ENCODE measurements at places on chromosomes 4 and X. TPM values are rescaled to one million over a fixed set of nuclear protein-coding genes. Genes with fewer than 3 reads are reported as not detected.

Gene SLC6A14
- total RNA-seq, result not detected

GRCh38 chr4:91256043-91256442, 1047.7 kb upstream of the GRID2 start:
- H3K4me3 ChIP-seq, result no peak overlapping the region
- no peak for DNase-seq
- no peaks in the 10 kb centered on the region for H3K4me1 ChIP-seq
- no peak overlapping the region for H3K27ac ChIP-seq

DNA sequence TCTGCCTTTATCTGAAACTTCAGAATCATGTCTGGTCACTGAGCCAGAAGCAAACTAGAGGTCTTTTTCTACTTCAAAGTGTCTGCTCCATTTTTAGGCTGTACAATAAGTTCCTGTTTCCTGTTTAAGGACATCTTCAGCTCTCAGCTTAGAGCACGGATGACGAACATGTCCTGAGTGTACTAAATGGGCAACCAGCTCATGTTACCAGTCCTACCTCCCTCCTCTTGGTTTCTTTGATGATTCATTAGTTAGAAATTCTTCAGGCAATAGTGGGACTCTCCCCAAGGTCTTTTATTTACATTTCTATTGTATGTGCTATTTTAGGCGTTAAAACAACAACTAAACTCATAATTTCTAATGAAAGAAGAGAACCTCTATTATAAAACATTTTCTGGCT, 58.0 kb downstream of the ENPEP start:
- H3K36me3 ChIP-seq, result peaks cover 2% of the 10 kb centered on the region
- H3K4me3 ChIP-seq, result no peak overlapping the region
- H3K27ac ChIP-seq, result no peak overlapping the region
- no peaks in the 10 kb centered on the region for H3K27me3 ChIP-seq
- no peaks in the 10 kb centered on the region for H3K4me1 ChIP-seq
- no peak for DNase-seq

- no peak overlapping the region for H3K27ac ChIP-seq
- H3K27me3 ChIP-seq, result peaks cover 76% of the 10 kb centered on the region
- peaks cover 29% of the 10 kb centered on the region for H3K4me1 ChIP-seq
- no peak for DNase-seq
Observed at GRCh38 chr4:93827272-93827947, 1.1 kb upstream of the ATOH1 start.

DNA sequence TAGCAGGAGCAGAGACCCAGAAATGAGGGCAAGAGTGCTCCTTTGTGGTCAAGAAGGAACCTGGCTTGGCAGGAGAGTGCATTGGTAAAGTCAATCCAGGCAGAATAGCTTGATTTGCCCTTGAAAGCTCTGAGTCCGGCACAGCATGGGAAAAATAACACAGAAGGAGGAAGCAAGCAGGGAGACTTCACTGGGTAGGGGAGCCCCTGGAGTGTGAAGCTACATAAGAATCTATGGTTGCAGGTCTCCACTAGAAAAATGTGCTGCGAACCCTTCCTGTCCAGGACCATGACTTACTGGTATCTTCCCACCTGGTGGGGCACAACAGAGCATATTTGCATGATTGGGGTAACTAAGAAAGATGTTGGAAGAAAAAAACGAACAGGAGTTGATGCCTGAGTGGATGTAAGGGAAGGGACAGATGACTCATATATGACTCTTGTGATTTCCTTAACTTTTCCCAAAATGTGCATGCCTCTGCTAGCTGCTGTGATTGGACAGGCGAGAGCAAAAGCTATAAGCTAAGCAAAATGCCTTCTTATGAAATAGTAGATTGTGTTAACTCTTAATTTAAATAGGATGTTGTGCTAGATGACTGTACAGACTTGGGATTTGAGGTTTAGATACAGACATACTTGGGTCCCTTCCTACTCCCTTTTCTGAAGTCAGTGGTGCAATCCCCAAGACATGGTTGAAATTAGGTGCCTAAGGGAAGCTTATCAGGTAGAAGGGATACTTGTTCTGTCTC, 3.3 kb downstream of the IL13RA1 start:
- H3K27ac ChIP-seq, result no peak overlapping the region
- no peaks in the 10 kb centered on the region for H3K27me3 ChIP-seq
- no peak for DNase-seq
- H3K4me3 ChIP-seq, result no peak overlapping the region
- peaks cover 19% of the 10 kb centered on the region for H3K4me1 ChIP-seq

DNA sequence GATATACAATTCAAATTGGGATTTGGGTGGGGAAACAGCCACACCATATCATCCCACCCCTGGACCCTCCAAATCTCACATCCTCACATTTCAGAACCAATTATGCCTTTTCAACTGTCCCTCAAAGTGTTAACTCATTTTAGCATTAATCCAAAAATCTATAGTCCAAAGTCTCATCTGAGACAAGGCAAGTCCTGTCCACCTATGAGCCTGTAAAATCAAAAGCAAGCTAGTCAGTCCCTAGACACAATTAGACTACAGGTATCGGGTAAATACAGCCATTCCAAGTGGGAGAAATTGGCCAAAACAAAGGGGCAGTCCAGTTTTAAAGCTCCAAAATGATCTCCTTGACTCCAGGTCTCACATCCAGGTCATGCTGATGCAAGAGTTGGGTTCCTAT, 128.0 kb downstream of the NBDY start:
- no peaks in the 10 kb centered on the region for H3K4me1 ChIP-seq
- no peaks in the 10 kb centered on the region for H3K27me3 ChIP-seq
- no peaks in the 10 kb centered on the region for H3K36me3 ChIP-seq
- H3K4me3 ChIP-seq, result no peak overlapping the region
- DNase-seq, result no peak

DNA sequence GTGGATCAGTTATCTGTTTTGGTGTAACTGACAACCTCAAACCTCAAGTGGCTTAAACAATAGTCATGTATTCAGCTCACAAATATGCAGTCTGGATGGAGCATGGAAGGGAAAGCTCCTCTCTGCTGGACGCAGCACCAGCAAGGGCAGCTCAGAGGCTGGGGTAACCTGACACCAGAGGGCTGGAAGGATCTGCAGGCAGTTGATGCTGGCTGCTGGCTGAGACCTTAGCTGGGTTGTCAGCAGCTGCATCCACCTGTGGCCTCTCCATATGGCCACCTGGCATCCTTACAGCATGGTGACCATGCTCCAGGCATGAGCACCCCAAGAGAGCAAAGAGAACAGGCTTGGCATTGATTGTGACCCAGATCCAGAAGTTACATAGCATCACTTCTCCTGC, 46.7 kb downstream of the ENPP6 start:
- no peak for DNase-seq
- no peak overlapping the region for H3K27ac ChIP-seq
- H3K27me3 ChIP-seq, result peaks cover 18% of the 10 kb centered on the region
